GOT3 (cell line): ENCODE measurements at places on chromosomes 11 and 22.

- no peak for DNase-seq
These were observed 5.9 kb upstream of the MMP3 start for GRCh38 chr11:102849311-102849710.

DNA sequence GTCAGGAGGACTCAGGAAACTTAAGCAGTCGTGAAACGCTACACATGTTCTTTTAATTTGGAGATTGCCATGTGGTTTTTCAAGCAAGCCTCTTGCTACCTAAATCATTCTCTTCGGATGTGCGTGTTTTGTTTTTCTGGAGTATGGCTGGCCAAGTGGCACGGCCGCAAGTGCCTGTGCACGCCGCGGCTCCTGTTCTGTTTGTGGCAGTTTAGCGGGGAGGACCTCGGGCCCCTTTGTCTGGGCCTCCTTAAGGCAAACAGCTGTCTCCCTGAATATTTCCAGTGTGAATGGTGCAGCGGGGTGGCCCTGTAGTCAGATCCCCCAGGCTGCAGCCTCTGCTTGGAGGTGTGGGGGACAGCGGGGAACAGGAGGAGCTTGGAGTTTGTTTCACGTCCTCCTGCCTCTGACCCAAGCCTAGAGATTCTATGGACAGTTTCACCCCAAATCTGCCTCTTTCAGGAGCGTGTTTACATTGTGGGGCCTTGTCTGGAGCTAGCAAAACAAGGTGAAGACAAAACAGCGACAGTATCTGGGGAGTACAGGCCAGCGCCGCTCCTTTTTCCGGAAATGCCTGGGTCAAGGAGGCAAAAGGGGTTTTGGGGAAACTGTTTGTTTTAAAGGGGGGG is 1.3 kb downstream of the LRP5 start:
- DNase-seq: no peak

DNA sequence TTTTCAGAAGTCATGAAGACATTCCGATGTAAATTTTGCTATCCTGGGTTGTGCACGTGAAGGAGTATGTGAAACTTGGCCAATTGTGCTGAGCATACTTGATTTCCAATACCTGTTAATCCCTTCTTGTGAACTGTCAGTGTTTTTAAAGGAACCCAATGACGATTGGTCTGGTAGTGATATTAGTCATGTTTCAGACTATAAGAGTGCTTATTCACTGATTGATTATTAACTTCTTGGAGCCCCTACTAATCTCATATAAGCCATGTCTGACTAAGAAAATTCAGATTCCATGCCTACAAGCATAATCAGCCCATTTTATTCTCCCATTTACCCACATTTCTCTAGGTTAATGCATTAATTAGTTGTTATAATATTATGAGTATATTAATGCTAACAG is 330.8 kb upstream of the MTNR1B start:
- DNase-seq: no peak

GRCh38 chr11:13699041-13699440 is 30.6 kb downstream of the FAR1 start:
- no peak for DNase-seq

DNA sequence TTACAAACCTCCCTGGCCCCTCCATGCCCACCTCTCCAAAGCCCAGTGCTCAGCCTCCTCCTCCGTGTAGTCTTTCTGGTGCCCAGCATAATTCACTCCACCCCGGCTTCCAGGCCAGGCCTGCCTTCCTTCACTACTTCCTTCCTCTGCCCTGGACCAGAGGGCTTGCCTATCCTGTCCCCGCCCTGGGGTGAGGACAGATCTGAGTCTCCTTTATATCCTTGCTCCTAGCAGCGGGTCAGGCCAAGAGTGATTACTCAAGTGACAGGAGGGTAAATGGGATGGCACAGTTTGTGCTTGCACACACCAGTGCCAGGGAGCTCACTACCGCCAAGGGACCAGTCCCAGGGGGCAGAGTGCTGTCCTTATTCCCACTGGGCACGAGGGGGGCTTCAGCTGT is 48.0 kb downstream of the SCUBE1 start:
- no peak for DNase-seq

DNA sequence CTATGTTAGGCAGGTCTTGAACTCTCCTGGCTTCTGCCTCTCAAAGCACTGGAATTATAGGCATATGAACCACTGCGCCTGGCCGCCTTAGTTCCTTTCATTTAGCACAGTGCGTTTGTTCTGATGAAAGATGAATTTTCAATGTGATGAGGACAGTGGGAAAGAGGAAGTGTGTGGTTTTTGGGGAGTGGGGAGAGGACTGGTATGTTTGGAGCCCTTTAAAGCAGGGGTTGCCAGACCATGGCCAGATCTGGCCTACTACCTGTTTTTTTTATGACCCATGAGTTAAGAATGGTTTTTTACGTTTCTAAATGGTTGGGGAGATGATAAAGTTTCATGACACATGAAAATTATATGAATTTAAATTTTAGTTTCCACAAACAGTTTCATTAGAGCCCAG is 12.5 kb downstream of the ATXN10 start:
- no peak for DNase-seq

- no peak for DNase-seq
These were observed 734 bp downstream of the SNU13 start for GRCh38 chr22:41687901-41688364.

DNA sequence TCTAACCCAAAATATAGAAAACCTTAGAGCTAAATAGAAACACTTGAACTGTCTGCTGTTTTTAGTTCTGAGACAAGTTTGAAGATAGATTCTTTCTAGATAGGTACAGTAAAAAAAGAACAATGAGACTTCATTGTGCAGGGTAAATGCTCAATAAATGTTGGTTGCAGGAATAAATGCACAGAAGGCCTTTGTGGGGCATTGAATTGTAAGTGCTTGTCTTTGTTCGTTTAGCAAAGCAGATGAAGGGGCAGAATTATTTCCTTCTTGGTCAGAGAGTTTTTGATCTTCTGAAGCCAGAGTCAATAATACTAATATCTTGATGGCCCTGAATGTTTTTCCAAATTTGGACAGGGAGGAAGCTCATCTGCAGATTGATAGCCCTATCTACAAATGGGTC is 340.4 kb downstream of the OPCML start:
- DNase-seq: no peak

DNA sequence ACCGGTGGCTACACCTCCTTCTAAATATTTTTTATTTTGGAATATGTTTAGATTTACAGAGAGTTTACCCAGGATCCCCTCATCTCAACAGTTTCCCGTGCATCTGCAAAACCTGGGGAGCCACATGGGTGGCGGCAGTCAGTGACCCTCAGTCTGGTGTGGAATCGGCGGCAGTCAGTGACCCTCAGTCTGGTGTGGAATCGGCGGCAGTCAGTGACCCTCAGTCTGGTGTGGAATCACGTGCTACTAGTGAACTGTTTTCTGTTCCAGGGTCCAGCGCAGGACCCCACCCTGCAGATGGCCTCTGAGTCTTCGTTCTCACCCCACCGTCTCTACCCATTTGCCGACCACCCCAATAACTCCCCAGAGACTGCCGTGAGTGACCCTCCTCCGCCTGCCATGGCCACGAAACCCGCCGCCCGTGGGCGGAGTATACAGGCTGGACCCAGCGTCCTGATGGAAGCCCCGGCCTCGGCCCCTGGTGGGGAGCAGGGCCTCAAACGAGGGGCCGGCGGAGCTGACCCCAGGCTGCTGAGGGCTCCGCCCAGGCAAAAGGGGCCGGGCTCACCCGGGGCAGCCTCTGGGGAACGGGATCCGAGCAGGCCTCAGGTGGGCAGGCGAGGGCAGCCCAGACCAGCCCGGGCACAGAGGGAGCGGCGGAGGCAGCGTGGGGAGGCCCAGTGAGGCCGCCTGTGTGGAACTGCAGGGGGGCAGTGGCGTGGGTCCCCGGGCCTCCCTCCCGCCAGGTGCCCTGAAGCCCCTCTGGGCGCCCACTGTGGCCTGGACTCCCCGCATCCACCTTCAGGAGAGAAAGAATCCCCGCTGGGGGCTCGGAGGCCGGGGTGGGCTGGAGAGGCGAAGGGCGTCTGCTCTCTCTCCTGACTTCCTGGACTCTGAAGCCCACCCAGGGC is 2.5 kb downstream of the IL17REL start:
- DNase-seq: no peak

DNA sequence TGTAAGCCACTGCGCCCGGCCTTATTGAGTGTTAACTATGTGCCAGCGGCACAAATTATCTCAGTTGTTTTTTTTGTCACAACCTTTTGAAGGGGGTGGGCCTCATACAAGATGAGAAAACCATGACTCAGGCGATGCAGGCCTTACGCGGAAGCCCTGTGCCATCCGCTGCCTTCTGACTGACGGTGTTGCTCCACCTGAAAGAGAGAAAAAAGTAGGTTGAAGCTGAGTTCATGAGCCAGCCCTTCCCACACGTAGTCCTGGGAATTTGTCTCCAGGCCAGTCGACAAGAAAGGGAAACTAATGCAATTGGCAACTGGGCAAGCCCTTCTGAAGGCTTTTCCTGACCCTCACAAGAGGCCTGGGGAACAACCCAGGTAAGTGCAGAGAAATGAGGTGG is 96.9 kb upstream of the CRYBB3 start:
- DNase-seq: no peak

DNA sequence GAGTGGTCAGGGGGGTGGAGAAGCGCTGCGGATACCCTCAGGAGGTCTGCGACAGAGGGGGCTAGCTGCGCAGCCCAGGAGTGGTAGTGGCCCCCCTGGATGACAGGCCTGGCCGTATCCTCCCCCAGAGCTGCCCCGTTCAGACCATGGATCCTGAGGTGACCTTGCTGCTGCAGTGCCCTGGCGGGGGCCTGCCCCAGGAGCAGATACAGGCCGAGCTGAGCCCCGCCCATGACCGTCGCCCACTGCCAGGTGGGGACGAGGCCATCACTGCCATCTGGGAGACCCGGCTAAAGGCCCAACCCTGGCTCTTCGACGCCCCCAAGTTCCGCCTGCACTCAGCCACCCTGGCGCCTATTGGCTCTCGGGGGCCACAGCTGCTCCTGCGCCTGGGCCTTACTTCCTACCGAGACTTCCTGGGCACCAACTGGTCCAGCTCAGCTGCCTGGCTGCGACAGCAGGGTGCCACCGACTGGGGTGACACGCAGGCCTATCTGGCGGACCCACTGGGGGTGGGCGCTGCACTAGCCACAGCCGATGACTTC is 505 bp downstream of the NUDT22 start:
- no peak for DNase-seq

- DNase-seq: no peak
These were observed 10.5 kb upstream of the ARHGAP32 start for GRCh38 chr11:129202646-129203045.

DNA sequence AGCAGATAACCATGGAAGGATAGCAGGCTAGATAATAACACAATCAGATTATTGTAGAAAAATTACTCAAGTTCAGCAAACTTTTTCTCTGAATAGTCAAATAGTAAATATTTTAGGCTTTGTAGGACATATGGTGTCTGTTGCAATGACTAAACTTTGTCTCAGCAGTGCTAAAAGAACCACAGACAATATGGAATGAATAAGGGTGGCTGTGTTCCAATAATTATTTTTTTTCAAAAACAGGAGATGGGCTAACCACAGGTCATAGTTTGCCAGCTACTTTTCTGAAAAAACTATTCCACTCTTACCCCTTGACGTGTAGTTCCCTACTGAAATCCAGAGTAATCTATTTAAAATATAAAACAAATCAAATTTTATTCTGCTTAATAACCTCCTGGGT is 153.9 kb upstream of the LRRC4C start:
- DNase-seq: no peak

- no peak for DNase-seq
These were observed 258.9 kb downstream of the SWAP70 start for GRCh38 chr11:9922806-9923205.

- no peak for DNase-seq
These were observed 866 bp upstream of the RRM1 start for GRCh38 chr11:4093519-4094347.

DNA sequence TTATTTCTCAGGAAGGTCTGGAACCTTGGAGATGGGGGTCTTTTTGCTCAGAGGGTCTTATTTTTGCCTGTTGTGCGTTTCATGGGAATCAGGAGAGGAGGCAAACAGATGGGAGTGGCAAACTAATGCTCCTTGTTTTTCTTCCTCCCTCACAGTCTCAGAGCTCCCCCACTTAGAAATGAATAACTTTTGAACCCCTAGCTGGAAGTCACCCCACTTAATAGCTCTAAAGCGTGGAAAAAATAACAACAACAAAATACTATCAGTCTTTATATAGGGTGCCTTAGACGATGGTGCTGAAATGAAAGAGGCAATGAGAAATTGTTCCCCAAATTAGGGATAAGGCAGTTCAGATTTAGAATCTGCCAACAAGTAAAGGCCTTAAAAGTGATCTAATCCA is 76.8 kb upstream of the BDNF start:
- DNase-seq: no peak

DNA sequence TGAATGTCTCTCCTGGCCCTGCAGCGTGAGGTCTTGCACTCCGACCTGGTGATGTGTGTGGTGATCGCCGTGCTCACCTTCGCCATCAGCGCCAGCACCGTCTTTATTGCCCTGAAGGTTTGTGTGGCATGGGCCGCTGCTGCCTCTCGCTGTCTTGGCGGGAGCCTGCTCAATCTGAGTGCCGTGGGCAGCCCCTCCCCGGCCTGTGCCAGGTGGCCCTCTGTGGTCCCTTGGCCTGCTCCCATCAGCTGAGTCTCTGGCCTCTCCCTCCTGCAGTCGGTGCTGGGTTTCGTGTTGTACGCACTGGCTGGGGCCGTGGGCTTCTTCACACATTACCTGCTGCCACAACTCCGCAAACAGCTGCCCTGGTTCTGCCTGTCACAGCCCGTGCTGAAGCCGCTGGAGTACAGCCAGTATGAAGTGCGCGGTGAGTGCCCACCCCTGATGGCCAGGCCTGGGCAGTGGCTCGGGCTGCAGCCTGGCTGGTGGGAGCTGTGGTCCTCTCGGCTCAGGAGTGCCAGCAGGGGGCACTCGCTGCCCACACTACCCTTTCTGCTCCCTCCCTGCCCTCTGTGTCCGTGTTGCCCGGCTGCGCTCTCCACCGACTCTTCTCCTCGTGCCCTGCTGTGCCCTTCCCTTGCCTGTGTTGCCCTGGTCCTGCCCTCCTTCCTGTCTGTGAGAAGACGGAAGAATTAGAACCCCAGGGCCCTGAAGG is 10.2 kb downstream of the PCNX3 start:
- DNase-seq: no peak

- DNase-seq: no peak
These were observed 117.5 kb downstream of the SPATA19 start for GRCh38 chr11:133727774-133728173.

GRCh38 chr11:60118338-60118737 is 29.9 kb downstream of the MS4A2 start:
- no peak for DNase-seq
